A549 (cell line): ENCODE measurements at places on chromosomes 16 and 17. TPM values are rescaled to one million over a fixed set of nuclear protein-coding genes. Genes with fewer than 3 reads are reported as not detected.

DNA sequence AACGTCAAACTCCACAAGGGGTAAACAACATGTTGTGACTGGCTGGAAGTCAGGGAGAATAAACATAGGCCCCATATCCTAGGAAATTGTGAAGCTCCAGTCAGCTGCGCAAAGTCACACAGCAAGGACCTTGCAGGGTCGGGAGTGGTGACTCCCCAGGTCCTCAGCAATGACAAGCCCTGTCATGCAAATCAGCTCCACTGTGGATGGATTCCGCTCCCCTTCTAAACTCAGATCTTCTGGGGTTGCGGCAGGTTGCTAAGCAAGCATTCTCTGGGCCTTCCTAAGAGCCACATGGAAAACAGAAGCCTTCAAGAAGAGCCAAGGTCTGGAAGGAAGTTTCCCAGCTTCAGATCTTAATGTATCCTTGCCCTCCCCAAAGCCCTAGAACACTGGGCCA lies 28.9 kb upstream of the MYO18A start:
- no peak for DNase-seq

GRCh38 chr16:88966986-88967829 lies 9.8 kb downstream of the CBFA2T3 start:
- DNase-seq: no peak

DNA sequence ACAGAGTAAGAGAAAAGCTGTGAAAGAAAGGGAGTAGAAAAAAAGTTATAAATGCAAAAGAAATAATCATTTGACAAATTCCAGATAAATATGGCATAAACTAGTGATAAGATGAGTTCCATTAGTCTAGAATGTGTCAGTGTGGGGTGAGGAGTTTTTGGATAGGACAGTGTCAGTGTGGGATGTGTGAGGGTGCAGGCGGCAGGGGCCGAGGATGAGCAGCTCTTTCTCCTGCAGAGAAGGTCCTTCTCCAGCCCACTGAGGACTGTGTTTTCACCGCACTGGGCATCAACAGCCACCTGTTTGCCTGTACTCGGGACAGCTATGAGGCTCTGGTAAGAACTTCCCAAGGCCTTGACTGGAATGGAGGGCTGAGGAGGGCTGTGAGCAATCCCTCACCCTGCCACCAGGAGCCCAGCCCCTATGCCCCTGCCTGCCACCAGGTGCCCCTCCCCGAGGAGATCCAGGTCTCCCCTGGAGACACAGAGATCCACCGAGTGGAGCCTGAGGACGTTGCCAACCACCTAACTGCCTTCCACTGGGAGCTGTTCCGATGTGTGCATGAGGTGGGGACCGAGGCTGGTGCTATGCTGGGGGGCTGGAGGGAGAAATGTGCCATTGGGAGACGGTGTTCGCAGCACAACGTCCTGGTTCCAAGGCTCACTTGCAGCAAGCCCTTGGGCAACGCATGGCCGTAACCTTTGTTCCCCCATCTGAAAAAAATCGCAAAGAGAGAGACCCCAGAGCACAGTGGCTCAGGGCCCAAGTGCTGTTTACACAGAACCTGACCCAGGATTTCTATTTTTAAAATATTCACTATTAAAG lies 13.1 kb downstream of the RAPGEFL1 start:
- DNase-seq: peak; percentile 70

- DNase-seq: no peak
Measured at GRCh38 chr16:57534881-57535658, 1.3 kb downstream of the CCDC102A start.

DNA sequence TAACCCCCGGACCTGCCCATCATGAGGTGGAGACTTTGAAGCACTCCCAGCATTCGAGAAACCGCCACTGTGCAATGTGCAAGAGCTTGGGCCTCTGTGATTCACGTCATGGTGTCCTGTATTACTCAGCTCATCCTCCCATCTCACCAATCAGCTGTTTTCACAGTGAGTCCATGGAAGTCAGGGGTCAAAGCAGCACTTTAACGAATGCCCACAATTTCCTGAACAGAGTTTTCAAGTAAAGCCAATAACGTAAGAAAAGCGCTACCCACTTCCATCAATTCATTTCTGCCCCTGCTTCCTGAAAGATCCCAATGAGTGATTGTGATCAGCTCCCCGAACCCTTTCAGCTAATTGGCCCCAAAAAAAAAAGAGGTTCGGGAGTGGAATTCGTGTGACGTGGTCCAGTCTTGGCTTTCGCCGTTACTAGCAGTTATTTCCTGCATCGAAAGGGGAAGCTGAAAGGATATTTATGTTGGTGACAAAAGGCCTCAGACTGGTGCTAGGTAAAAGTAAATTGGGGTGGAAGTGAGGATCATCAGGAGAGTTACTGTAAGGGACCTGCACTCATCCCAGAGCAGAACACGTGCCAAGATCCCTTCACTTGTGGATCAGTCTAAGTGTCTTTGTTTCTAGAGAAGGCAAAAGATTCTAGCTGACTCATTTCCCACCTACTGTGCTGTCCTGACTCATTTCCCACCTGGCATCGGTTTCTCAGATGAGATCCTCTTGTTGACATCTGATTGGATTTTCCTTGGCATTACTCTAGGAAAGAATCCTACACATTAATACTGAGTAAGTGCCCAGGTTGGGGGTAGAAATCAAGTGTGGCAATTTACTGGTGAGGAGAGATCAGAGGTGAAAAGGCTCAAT lies 136.7 kb upstream of the NUDT7 start:
- DNase-seq: peak; percentile 57

Gene KRT36
- polyA plus RNA-seq: not detected in 3 replicates

DNA sequence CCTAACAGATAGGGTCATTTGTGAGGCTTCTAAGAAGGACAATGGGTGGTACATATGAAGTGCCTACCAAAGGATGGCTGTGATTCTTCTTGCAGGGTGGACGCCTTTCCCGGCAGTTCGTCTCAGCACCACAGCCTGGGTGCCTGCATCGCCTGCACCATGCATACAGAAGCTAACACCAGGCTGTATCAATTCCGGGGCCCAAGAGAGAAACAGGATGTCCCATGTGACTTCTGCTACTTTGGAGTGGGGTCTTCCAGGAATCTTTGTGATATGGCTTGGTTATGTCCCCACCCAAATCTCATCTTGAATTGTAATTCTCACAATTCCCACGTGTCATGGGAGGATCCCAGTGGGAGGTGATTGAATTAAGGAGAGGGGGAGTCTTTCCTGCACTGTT lies 251.6 kb upstream of the TNRC6C start:
- no peak for DNase-seq

DNA sequence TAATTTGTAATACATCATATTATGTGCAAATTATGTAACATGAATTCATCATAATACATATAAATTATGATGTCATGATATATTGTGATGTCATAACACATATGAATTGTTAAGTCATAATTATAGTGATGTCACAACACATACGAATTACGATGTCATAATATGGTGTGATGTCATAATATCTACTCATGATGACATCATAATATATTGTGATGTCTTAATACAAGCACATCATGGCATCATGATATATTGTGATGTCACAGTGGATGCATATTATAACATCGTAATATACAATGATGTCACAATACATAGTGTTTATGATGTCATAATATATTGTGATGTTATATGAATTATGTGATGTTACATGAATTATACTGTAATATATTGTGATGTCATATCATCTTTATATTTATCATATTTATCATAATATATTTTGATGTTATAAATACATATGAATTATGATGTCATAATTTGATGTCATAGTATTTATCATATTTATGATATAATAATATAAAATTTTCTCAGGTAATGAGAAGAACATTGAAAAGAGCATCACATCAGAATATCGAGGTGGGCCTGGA lies 1793.0 kb downstream of the TP53TG3F start:
- no peak for DNase-seq
